ENCODE measurements at places on chromosomes 5 and 9.

GRCh38 chr9:129316281-129317030 lies 138.4 kb upstream of the IER5L start:
- DNase-seq = no peak

DNA sequence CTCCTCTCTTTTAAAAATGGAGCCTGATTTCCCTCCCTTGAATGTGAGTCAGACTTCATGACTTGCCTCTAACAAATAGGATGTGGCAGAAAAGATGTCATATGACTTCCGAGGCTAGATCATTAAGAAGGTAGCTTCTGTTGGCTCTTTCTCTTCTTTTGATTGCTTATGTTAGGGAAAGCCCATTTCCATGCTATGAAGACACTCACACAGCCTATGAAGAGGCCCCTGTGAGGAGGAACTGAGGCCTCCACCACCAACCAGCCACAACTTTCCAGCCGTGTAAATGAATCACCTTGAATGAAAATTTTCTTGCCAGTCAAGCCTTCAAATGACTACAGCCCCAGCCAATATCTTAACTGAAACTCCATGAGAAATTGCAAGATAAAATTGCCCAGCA lies 413.4 kb downstream of the TMEM38B start:
- no peak for DNase-seq

DNA sequence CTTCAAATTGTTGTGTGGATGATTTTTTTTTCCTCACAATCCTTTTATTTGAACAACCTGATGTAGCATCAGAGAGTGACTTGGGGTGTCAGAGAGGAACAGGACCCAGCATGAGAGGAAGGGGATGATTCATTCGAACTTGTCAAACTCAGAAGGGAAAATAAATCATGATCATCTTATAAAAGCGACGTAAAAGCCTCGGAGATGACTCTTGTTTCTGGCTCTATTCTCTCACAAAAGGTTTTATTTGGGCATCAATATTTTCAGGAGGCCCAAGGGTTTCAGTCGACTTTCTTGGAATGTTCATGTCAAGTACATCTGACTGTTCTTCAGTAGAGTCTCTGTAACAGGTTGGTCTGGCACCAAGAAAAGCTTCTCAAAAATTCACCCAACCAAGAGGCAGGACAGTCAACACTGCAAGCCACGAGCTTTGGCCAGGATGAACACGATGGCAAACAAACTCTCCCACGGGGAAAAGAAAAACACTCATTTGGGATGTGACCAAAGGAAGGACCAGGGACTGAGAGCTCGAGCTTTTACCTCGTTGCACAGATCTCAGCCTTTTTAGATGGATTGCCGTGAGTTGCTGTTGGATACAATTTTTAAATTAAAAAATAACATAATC lies 55.1 kb downstream of the ANKH start:
- DNase-seq = no peak

- no peak for DNase-seq
These were observed 10.9 kb upstream of the DOLPP1 start for GRCh38 chr9:129069862-129070641.

DNA sequence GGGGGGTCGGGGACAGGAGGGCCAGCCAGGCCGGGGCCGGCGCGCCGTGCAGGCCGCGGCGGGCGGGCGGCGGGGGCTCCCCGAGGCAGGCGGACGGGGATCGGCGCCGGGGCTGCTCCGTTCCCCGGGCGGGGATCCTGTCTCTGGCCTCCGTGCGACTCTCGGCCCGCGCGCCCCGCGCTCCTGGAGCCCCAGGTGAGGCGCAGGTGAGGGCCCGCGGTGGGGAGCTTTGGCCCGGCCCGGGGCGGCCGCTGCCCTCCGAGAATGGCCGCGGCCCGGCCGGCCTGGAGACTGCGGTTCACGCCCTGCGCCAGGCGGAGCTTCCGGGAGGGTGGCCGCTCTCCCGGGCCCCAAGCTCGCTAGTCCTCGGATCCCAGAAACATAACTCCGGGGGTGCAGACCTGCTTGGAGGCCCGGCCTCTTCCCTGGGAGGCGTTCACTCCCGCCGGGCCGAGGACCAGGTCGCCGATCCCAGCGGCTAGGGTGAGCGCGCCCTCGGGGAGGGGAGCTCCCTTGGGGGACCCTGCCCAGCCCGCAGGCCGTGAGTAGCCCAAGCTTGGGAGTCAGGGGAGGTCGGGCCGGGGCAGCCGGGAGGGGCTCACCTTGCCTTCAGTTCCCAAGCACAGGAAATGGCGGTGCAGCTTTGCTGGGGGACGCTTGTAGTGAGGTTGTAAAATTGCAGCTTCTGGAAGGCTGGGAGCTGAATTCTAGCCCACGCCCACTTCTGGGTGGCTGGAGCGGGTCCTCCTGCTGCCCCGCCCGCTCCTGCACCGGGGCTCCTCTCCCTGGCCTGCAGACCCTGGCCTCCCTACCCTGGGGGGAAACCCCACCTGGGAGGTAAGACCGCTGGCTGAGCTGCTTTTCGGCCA lies 723 bp downstream of the PPP1R26 start:
- DNase-seq = peak; percentile 32

- DNase-seq = peak; percentile 46
These were observed 71.0 kb upstream of the MOCS2 start for GRCh38 chr5:53180538-53180937.

GRCh38 chr5:58450018-58450417 lies 9.9 kb downstream of the PLK2 start:
- DNase-seq = no peak

- DNase-seq = no peak
These were observed 382.3 kb upstream of the SLC30A5 start for GRCh38 chr5:68711293-68712200.

Measured in KBM-7 (cell line).